ENCODE measurements at places on chromosomes 11 and 22.

- DNase-seq = no peak
Observed at GRCh38 chr11:3838504-3838903, 2.3 kb downstream of the RHOG start.

DNA sequence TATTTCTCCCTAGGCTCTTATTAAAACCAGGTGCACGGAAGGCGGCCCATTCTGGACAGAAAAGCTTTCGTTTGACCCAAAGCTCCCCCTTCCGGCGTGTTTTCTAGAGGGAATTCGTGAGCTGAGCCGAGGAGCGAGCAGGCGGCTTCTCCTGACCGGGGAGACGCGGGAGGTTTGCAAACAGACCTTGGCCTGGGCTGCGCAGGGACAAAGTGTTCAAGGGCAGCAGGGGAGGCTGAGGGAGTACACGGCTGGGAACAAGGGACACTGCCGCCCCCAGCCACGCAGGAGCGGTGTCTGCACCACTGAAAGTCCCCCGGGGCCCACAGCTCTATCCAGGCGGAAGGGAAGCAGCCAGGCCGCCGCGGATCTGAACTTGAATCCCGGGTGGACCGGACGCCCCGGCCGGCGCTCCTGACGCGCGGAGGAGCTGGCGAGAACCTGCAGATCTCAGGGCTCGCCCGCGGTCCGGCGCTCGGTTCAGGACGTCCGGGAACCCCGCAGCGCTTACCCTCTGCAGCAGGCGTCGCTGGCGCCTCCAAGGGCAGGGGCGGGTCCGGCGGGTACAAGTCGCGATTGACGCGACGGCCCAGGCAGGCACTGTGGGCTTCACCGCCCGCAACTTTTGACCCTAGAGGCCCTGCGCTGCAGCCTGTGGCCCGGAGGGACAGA, 101.9 kb downstream of the WT1 start:
- no peak for DNase-seq

GRCh38 chr11:44817207-44817949, 90.6 kb downstream of the TSPAN18 start:
- no peak for DNase-seq

DNA sequence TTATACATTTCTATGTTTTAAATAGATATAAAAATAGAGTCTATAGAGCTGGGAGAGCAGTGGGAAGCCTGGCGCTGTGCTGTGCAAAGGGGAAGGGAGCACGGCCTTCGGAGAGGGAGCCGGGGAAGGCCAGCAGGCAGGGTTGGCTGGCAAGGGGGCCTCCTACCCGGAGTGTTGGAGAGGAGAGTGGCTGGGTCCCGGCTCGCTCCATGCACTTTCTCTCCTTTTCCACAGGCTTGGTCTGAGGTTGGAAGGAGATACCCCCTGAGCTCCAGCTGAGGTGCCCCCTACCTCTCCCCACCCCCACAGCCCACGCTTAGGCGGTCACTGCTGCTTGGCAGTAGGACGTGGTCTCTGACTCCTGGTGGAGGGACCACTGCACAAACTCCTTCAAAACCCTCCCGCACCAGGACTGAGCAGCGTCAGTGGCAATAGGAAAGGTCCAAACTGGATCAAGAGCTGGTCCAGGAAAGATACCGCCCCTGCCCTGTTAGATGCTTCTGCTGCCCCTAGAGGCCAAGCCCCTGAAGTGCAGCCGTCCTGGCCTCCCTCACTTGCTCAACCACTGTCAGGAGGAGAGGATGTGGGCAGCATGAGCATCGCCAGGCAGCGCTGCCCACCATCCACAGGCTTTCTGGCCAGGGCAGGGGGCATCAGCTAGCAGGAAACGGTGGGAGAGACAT, 52.9 kb downstream of the SYT13 start:
- DNase-seq = peak; percentile 28

GRCh38 chr11:77068457-77069335, 1.9 kb downstream of the CAPN5 start:
- DNase-seq = no peak

DNA sequence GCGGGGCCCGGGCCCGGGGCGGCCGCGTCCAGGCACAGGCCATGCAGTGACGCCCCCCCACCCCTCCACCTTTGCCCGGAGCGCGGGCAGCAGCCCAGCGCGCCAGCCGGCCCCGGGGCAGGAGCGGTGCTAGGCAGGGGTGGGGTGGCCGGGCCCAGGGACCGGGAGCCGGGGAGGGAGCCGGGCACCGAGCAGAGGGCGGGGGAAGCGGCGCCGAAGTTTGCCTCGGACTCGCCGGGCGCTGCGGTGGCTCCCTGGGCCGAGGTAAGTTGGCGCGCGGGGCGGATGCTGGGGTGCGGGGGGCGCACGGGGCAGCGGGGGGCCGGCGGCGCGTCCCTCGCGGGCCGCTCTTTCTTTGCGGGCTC, 332 bp downstream of the TEAD1 start:
- DNase-seq = no peak

- no peak for DNase-seq
Observed at GRCh38 chr11:44382118-44382517, 72.2 kb upstream of the ALX4 start.

GRCh38 chr11:128463371-128463829, 124.0 kb downstream of the ETS1 start:
- DNase-seq = no peak

GRCh38 chr22:18996376-18996900, 60.3 kb upstream of the PRODH start:
- no peak for DNase-seq

DNA sequence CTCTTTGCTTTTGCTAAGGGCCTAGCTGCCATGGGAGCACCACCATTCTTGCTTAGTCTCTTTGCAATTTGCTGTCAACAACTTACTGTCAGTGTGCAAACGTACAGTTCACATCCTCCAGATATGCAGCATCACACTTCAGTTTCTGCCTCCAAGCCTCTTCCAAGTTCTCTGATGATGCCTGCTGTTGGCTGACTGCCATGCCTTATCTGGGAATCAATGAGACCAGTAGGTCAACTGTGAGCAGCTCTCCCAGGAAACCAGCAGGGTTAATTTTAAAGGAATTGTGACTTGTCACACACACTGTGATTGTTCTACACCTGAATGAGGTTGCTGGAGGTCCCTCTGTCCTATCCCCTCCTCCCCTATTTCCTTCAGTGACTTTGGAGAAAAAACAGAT, 56.0 kb downstream of the COPB1 start:
- no peak for DNase-seq

DNA sequence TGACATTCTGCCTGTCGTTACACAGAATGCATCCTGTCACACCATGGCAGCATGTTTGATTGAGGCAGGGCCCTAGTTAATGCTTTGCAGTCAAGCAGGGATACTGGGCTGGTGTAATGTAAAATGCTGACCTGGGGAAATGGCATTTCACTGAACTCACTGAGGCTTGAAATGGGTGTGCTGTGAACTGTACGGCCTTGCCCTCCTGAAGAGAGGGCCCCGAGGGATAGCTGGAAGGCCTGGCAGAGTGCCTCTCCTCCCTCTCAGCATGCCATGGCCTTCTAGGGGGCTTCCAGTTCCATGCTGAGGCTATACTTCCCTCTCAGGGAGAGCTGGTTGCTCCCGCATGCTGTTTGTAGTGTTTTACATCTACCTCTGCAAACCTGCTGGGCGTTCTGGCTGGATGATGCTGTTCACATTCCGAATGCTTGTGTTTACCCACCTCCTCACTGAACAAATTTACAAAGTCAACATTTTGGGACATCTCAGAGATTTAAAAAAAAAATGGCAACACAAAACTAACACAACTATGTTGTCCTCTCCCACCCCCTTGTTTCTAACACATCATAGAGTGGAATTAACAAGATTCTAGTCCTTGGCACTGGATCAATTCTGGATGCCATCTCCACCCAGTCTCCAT, 416.7 kb upstream of the CADM1 start:
- DNase-seq = no peak

DNA sequence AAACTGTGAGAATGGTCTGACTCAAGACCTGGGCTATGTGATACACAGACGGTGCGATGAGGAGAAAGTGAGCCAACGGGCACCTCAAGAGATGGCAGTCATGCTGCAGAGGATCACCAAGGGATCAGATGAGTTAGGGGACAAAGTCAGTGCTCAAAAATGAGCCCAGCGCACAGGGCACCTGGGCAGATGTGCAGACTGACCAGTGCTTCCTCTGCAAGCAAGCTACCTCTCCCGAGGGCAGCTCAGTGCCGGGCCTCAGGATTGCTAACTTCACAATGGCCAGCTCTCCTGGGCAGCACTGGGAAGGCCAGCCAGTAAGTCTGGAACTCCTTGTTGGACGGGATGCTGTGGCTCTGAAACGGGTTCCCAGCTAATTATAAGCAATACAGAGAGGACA, 15.3 kb downstream of the HDHD5 start:
- no peak for DNase-seq

DNA sequence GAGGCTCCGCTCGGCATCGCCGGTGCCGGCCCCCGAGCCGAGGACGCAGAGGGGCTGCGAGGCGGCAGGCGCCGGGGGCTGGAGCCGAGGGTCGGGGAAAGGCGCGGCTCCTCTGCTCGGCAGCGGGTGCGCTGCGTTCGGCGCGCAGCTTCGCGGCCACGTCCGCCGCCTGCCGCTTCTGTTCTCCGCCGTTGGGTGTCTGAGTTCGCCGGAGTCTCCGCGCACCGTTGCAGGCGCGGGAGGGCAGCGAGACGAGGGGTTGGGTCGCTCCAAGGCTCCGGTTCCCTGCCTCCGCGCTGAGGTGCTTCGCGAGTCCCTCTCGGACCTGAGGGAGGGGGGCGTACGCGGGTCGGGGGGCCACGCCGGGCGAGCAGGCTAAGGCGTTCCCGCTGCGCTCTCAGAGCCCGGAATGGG, 347 bp downstream of the MN1 start:
- no peak for DNase-seq

DNA sequence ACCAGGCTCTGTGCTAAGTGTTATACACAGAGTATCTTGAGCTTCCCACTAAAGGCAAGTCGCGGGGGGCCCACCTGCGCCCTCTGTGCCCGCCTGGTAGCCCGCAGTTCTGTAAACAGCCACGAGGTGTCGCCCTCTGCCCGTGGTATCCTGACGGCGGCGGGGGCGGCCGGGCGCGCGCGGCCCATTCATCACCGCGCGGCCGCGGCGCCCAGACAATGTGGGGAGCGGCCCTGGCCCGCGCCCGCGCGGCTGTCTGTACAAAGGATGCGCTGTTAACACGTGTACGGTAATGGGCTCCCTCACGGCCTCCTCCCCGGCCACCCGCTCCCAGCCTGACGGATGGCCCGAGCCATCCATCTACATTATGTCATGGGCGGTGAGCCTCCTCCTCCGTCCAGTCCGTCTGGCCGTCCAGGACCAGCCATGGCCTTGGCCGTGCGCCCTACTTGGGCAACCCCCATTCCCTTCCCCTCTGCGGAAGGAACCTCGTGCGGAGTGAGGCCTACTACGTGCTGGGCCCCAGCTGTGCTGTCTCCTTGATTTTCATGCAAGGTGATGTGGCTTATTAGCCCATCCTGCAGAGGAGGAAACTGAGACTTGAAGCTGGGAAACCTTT, 99.4 kb downstream of the MIAT start:
- DNase-seq = no peak

- DNase-seq = no peak
Observed at GRCh38 chr11:42720716-42721563, 590.9 kb upstream of the API5 start.

DNA sequence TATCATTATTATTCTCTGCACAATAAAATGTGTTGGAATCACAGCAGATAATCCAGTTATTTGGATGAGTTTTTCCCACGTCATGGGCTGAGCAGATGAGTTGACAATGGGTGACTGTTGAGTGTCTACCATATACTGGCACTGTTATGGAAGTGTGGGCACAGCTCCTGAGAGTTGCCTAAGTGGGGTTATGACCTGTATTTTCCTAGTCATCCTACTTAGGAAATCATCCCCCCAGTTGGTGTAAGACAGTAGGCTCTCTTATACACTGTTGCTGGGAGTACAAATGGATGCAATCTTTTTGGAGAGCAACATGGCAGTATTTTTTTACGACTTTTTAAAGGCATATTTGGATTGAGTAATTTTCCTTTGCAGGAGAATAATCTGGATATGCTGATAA, 66.4 kb downstream of the TRAF6 start:
- DNase-seq = no peak

- no peak for DNase-seq
Observed at GRCh38 chr11:58626934-58627483, 4.5 kb downstream of the CNTF start.

- DNase-seq = peak; percentile 37
Observed at GRCh38 chr11:67504005-67504949, 886 bp downstream of the PITPNM1 start.

DNA sequence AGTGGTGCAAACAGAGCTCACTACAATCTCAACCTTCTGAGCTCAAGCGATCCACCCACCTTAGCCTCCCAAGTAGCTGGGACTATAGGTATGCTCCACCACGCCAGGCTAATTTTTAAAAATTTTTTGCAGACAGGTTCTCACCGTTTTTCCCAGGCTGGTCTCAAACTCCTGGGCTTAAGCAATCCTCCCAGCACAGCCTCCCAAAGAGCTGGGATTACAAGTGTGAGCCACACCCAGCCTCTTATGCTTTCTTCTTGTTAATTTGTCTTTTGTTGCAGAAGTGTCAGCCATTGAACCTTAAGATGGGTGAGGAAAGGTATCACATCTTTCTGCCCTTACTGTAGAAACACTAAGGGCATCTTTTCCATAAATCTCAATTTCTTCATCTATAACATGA, 34.9 kb downstream of the DENND5A start:
- DNase-seq = no peak

DNA sequence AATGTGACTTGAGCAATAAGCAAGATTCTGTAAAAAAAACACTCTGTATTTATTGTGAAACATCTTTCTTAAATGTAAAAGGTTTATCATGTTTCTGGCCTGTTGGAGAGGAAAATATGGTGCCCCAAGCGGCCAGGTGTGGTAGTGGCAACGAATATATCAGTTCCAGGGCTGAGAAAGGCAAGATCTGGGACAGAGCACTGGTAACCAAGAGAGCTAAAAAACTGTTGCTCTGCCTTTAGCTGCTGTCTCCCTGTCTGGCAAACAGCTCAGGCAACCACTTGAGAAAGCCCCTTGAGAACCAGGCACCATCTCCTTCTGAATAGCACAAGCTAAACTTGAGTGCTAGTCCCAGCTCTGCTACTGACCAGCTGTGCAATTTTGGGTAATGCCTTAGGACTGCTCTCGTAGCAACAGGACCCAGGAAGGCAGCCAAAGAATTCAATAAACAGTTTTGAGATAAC, 129.9 kb downstream of the KCNC1 start:
- no peak for DNase-seq

DNA sequence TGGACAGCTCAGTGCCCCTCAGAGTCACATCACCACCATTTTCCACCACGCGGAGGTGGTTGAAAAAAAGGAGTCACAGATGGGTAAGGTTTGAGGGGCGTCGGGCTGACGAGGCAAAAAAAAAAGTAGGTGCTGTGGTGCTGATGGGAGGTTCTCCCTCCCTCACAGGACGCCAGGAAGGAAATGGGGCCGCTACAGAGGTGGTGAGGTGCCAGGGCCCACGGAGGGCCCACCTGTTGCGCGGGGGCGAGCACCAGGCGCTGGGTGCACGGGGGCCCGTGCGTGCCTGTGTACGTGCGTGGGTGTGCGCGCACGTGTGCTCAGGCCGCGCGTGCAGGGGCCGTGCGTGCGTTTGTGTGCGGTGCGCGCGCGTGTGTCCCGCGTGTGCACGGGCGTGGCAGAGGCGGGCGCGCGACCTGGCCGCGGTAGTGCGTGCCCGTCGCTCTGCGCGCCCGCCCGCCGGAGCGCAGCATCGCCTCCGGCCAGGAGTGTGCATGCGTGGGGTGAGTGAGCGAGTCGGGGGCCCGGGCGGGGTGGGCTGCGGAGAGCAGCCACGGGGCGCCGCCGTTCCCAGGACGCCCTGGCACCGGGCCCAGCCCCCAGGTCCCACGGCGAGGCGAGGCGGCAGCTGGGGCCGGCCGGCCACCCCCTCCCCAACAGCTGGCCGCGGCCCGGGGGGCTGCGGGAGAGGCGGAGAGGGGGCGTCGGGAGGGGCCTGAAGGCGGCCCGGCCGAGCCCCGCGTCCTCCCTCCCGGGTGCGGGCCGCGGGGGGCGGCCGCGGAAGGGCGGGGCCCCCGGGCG, 2.8 kb downstream of the PDGFB start:
- no peak for DNase-seq
